T-helper 17 cell (primary cell): ENCODE measurements at places on chromosomes 5 and 9.

DNA sequence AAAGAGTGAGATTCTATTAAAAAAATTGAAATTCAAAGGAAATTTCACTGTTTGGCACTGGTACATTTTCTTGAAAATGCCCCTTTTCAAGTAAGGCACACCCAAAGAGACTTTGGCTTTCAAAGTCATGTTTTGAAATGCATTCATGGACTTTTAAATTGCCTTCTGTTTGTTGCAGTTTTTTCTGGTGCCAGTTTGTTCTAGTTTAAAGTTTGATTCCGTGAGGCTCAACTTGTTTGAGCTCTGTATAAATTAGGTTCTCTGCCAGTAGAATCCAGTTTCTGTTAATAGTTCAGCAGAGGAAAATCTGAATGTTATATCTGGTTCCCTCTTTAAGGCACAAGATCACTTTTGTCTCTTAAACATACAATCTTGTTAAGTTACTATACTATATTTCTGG lies 16.4 kb downstream of the ATP6V0E1 start:
- DNase-seq: no peak

DNA sequence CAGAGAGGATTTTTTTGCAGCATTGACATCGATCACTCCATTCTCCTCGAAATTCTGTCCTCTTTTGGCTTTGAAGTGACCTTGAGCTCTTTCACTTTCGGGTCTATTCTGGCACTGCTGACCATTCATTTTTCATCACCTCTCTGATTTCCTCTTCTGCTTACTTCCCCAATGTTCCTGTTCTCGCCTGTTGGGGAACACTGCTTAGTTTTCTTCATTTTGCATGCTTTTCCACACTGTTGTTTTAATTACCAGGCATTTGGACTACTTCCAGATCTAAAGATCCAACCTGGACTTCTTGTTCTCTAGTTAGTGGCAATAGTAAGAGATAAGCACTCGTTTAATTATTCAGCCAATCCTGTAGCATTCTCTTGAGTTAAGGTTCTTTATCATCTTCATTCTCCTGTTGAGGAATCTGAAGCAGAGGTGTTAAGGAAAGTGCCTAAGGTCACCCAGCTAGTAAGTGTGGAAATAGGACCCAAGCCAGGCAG lies 53.4 kb downstream of the MAN2A1 start:
- no peak for DNase-seq

- no peak for DNase-seq
Measured at GRCh38 chr5:110572729-110573128, 153.7 kb downstream of the TMEM232 start.

DNA sequence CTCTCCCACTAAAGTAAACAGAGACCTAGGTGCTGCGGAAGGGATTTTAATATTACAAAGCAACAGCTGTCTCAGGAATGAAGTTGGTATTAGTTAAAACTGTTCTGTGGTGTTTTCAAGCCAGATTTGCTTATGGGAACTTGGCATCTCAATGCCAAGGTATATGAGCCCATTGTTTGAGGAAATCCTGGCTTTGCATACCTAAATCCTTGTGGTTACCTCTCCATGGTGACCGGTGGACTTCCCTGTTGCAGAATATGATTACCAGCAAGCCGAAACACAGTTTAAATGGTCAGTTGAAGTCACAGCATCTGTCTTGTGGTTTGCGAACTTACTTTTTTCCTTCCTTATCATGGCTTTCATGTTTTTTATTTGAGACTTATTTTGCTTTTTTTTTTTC lies 62.3 kb upstream of the TXNDC8 start:
- DNase-seq: no peak

DNA sequence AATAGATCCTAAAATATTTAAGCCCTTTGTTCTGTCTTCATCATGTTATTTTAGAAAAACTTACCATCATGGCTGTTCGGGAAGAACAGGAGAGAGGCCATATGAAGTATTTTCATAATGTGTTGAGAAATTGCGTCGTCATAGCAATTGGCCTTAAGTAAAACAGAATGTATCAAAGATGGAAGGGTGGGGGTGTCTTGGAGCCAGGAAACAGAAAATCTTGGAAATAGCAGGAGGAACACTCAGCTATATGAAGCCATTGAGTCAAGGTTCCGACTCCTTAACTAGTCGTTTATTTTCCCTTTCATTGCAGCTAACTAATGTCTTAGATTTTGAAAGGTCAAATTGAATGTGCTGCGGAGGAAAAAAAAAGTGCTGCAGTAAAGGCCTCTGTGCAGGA lies 1.3 kb downstream of the SPTAN1 start:
- DNase-seq: no peak

DNA sequence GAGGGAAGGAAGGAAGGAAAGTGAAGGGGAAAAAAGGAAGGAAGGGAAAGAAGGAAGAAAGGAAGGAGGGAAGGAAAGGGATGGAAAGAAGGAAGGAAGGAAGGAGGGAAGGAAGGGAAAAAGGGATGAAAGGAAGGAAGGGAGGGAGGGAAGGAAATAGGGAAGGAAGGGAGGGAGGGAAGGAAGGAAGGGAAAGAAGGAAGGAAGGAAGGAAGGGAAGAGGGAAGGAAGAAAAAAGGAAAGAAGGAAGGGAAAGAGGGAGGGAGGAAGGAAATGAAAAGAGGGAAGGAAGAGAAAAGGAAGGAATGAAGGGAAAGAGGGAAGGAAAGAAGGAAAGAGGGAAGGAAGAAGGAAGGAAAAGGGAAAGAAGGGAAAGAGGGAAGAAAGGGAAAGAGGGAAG lies 136.9 kb downstream of the BARX1 start:
- no peak for DNase-seq

DNA sequence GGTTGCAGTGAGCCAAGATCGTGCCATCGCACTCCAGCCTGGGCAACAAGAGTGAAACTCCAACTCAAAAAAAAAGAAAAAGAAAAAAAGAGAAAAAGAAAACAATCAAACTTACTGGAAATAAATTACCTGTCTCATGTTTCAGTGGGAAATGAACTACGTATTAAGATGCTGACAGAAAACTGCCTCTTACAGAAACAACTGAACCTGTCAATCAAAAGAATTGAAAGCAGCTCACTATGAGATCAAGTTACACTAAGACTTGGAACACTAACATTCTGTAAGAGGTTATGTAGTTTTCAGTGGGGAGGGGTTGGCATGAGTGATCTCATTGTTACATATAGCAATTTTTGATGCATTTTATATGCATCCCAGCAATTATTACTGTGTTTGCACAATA lies 64.4 kb upstream of the SPATA31E1 start:
- DNase-seq: no peak

DNA sequence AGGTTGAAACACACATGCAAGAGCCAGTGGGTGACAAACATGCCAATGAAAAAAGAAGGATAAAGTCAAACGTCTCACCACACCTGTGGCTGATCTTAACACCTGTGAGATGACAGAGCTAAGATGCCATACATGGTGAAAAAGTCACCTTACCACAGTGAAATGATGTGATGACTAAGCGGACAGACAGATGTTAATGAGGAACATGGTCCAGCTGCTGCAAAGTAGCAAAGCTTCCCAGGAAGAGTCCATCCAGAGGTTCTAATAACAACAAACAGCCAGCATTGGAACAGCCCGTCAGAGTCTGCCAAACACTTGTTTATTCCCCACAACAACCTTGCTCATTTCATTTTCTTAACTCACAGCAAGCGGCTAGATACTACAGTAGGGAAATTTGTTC lies 1.9 kb downstream of the KIAA1191 start:
- DNase-seq: no peak

DNA sequence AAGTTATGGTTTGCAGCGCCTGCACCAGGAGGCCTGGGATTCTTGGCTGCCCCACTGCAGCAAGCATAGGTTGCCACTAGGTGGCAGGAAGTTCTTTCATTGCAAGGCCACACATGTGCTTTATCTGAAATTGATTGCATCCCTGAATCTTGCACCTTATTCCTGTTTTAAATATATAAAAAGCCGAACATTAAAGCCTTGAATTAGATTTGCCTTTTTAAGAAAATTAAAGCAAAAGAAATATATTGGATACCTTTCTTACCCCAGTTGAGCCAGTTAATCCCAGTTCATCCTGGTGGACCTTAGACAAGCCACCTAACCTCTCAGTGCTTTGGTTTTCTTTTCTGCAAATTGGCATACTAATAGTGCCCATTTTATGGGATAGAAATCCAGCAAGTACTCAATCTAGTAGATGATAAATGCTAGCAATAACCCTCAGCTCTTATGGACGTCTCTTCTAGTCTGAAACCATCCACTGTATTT lies 6.3 kb upstream of the TRMT10B start:
- DNase-seq: no peak

DNA sequence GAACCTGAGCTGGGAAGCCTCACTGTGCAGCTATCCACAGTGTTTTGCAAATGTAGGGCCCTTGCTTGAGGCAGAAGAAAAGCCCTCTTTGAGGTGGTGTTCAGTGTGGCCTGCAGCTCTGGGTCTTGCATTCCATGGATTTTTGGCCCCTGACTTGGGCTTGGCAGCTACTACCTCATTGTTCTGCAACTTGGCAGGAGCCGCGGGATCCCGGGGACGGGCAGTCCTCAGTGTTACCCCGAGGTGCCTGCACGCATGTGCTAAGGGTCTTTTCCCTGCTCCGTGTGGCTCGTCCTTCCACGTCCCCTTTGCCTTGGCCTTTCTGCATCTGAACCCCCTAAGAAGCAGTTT lies 39.8 kb downstream of the NEK6 start:
- no peak for DNase-seq

GRCh38 chr5:43255704-43256103 lies 57.5 kb downstream of the HMGCS1 start:
- no peak for DNase-seq

GRCh38 chr9:131873891-131874440 lies 134.1 kb upstream of the RAPGEF1 start:
- no peak for DNase-seq

DNA sequence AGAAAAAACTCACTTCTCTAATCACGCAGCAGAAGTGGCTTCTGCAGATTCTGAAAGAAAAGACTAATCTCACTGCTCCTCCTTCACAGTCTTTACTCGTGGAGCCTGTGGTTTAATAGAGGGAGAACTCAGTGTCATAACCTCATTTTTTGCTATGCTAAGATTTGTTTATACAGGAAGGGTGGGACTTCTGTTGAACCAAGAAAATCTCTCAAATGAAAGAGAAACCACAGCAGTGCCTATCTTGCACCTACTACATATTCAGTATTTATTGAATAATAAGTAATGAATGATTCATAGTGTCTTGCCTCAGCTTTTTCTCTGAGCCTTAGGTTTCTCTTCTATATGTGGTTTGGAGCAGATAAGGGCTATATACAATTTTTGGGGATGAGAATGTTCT lies 136.1 kb upstream of the DMAC1 start:
- DNase-seq: no peak

DNA sequence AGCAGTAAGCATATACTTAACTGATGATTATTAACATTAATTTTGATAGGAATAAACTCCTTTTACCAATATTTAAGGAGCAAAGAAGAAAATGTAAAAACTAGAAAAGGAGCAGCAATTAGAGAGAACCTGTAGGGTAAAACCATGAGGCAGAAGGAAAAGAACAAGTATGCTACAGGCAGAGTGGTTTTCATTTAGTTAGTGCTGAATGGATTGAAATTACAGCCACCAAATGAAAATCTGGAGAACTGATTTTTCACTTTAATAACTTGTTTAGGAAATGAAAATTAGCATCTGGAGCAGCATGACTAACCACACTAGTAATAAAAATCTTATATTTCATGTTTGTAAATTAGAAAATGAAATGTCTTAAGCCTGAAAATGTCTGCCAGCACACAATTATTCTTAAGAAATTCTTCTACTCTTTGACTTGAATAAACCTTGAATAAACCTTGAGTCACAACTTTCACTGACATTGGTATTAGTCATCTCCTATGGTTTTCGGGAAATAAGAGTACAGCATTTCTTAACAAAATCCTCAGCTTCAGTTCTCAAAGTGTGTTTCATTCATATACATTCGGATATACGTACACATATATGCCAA lies 1504.9 kb upstream of the C9orf72 start:
- no peak for DNase-seq

GRCh38 chr5:87347272-87347671 lies 65.5 kb downstream of the CCNH start:
- DNase-seq: no peak

DNA sequence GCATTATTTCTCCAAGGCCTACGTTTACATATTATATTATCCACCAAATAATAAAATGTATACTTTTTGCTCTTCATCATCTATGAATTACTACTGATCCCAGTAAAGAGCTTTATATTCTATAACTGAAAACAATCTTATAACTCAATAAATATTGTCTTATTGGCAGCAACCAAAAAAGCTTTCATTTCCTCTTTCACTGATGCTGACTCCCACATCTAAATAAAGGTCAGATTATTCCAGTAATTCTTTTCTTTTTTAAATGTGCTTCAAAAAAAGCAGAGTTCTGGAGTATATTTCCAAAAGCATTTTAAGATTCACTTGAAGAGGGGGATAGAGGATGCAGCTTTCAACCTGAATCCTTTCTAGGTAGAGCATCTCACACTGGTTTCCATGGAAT lies 75.3 kb upstream of the NR4A3 start:
- DNase-seq: no peak

DNA sequence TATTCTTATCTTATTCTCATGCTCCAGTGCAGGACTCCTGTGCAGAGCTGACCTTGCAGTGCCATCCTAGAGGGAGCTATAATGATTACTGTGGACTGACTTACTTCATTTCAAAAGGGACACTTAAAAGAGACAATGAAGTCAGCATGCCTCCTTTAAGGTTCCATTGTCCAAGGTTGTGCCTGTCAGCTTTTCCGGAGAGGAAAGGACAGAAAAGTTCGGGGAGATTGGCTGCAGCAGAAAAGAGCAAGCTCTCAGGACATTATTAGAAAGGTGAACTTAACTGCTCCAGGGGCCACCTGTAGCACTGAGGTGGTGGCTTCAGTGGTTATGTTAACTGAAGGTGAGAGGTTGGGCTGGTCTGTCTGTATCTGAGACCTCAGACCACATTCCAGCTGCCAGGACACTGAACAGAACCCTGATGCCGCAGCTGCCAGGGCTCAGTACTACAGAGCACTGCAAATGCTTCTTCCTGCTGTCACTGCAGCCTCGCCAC lies 112.9 kb downstream of the ST8SIA4 start:
- DNase-seq: no peak

DNA sequence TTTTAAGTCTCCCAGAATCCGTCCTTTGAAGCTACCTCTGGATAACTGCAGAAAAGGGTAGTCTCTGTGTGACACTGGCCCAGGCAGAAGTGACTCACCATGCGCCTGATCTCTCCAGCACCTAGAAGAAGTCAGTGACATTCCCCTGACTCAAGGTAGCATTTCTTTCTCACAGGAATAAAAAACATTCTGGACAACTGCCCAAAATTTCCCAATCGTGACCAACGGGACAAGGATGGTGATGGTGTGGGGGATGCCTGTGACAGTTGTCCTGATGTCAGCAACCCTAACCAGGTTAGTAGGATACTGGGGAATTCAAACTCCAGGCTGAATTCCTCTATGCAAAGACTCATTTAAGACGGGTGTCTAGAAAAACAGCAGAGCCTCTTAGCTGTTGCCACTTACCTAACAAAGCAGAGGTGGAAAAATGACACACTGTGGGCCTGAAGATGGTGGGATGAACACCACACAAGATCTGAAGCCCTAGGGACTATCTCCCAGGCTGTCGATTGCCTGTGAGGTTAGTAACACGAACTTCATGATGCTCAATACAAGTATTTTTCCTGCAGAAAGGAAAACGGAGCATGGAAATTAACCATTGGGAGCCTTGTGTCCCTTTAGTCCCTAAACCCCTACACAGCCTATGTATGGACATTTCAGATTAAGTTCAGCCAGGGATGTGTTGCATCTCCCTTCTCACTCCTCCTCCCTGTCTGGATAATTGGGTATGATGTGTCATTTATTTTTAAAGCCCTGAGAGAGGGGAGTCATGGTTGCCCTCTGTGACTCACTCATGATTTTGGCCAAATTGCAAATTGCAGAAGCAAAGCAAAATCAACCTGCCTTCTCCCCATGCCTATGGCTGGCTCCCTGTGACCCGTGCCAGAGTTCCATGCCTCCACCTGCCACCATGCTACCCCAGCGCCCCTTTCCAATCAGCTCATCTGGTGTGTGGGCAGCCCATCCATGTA lies 37.2 kb downstream of the THBS4 start:
- no peak for DNase-seq
